ENCODE measurements at places on chromosomes 3 and 15.

- DNase-seq = no peak
Measured at GRCh38 chr3:126551839-126552687, 6.7 kb downstream of the C3orf22 start.

GRCh38 chr15:98730860-98731711 is 82.7 kb downstream of the IGF1R start:
- DNase-seq = no peak

- no peak for DNase-seq
Measured at GRCh38 chr3:117846238-117846637, 1136.7 kb downstream of the TUSC7 start.

DNA sequence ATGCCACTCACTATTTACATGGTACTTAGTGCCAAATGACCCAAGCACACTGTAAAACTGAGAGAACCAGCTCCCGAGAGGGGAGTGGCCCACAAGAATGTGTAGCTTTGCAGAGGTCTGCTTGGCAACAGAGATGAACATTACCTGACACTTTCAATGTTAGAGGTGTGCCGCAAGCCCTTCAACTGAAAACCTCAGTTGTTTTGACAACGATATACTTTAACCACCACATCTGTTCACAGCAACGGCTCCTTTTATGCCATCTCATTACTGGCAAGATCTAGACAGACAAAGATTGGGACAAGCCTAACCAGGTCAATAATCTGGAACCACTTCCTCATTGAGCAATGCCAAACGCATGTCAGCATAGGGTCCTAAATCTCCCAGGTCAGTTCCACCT is 23.7 kb downstream of the NEK10 start:
- no peak for DNase-seq

- no peak for DNase-seq
Measured at GRCh38 chr3:120831066-120831465, 76.9 kb upstream of the STXBP5L start.

- no peak for DNase-seq
Measured at GRCh38 chr3:137171834-137172603, 214.2 kb downstream of the IL20RB start.

DNA sequence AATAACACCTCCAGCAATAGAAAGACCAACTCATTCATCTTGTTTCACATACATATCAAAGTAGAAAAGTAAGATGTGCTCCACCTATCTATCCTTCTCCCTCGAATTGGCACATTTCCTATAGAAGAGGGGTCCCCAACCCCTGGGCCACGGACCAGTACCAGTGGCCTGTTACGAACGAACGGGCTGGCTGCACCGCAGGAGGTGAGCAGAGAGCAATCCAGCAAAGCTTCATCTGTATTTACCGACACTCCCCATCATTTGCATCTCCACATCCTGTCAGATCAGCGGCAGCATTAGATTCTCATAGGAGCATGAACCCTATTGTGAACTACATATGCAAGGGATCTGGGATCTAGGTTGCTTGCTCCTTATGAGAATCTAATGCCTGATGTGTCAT is 95.0 kb upstream of the CGNL1 start:
- no peak for DNase-seq

DNA sequence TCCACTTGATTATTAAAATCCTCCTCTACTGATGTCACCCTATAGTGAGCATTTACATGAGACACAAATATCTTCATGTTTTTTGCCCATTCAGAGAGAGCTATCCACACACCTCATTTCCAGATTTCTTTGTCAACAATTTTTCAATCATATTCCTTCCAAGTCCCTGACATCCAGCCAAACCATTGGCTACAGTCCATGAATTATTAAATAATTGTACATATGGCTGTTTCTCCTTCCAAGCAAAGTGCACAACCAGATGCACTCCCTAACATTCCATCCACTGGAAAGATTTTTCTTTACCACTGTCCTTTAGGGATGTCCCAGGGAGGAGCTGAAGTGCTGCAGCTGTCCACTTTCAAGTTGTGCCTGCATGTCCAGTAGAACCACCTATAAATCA is 328.0 kb upstream of the MDFIC2 start:
- DNase-seq = no peak

GRCh38 chr3:194951931-194952582 is 266.4 kb downstream of the FAM43A start:
- DNase-seq = no peak

GRCh38 chr3:115113367-115113766 is 33.7 kb downstream of the ZBTB20 start:
- no peak for DNase-seq

- DNase-seq = no peak
Measured at GRCh38 chr3:87410110-87410509, 133.7 kb upstream of the POU1F1 start.

- no peak for DNase-seq
Measured at GRCh38 chr3:71028184-71028583, 555.3 kb downstream of the FOXP1 start.

GRCh38 chr3:59709702-59710553 is 660.1 kb upstream of the CFAP20DC start:
- no peak for DNase-seq

DNA sequence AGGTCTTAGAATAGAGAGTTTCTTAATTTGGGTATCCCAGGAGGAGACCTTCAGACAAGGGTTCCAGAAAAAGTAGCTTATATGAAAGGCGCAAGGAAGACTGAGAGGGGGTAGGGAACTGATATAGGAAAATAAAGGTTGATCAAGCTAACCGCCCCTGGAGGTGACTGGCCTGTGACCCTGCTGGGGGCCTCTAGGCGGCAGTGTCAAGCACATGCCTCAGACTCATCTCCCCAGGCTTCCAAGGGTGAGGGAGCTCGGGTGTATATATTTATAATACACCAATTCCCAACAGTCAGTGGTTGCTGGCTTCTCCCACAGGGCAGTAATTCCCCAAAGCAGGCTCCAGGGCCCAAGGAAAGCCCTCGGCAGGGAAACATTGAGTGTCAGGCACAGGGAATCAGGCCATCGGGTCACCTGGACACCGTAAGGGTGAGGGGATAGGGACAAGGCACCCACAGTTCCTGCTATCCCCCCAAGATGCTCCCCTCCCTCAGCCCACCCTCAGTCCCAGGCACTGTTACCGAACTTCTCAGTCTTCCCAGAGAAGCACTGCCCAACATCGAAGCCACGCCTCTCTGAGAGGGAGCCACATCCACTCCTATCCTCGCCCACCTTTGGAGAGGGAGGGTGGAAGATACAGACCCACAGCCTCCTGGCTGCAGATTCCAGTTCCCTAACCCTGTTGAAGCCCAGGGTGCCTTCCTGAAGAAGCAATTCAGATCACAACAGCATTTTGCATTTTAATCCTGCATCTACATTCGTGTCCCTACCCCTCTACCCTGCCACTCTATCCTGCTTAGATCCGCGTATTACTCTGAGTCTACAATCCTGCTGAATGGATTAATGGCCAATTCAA is 19.5 kb upstream of the CAV3 start:
- no peak for DNase-seq

GRCh38 chr15:87570206-87570605 is 686.3 kb downstream of the NTRK3 start:
- no peak for DNase-seq

DNA sequence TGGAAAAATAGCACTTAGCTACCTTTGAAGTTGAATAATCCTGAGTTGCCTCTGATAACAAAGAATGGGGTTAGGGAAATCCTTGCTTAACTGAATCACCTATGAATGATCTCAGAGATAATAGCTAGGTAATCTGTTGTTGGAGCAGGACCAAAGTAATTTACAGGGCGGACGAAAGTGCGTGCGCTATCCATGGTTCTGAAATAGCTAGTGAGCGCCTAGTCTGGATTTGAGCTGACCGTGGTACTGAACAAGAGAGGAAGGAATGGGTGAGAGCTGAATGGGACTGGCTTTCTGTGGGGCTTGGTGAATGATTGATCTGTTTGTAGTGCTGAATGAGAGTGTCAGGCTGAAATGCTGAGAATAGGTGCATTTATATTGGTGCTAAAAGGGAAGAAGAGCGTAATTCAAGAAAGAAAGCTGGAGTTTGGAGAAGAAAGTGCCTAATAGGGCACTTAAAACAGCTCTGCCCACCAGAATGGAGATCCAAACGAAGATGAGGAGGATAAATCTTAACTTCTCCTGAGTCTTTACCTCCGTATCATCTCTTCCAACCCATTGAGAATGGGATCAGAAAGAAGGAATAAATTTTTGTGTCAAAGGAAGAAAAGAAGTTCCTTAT is 10.1 kb downstream of the SCN10A start:
- DNase-seq = no peak

DNA sequence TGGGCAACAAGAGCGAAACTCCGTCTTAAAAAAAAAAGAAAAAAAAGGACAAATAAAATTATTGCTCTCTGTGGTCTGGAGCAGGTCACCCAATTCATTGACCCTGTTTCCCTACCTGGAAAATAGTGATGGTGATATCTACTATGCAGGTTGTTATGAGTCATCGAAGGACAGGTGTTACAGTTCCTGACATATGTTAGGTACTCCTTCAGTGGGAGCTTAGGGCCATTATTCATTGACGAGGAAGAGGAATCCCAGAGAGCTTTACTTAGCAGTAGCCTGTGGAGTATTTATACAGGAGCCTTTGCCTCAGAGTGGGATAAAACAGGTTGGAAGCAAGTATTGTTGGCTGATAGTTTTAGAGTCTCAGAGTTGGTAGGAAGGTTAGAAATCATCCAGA is 74.5 kb downstream of the SLC7A14 start:
- DNase-seq = no peak

- DNase-seq = no peak
Measured at GRCh38 chr3:57007521-57008460, 52.7 kb upstream of the SPATA12 start.

GRCh38 chr3:21752749-21753347 is 1.8 kb upstream of the ZNF385D start:
- no peak for DNase-seq

DNA sequence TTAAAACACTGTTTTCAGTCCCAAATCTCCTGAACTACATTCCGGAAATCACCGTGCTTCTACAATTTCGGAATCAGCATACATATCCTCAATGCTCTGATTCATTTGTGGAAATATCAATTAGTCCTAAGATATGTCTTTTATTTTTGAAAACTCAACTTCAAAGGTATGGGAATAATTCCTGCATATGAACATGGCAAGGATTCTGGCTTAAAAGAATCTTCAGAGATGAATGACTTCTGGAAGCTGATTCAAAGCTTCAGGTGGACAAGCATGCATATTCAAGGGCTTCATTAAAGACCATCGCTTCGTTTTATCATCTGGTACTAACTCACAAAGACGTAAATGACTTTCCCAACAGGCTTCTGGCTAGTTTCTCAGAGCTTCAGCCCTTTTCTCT is 246.0 kb upstream of the LRRN1 start:
- DNase-seq = no peak
